ENCODE measurements at places on chromosomes 12 and 14. TPM values are rescaled to one million over a fixed set of nuclear protein-coding genes. Genes with fewer than 3 reads are reported as not detected.

SYCP3 gene
- 0.65 TPM for total RNA-seq

KRT6A gene
- total RNA-seq: not detected

CD4 gene
- 20.1 TPM for total RNA-seq

NOS1 gene
- total RNA-seq: 0.19 TPM

KCNK10 gene
- total RNA-seq: not detected

CEP290 gene
- 16.2 TPM for total RNA-seq

PZP gene
- total RNA-seq: 0.29 TPM

C12orf54 gene
- total RNA-seq: 0.65 TPM

NGB gene
- not detected for total RNA-seq

ARHGEF40 gene
- 40.5 TPM for total RNA-seq

FOXM1 gene
- total RNA-seq: 0.84 TPM

RHEBL1 gene
- total RNA-seq: 1.1 TPM

SLC25A21 gene
- total RNA-seq: 0.65 TPM

ATG2B gene
- total RNA-seq: 36.7 TPM

GRIP1 gene
- total RNA-seq: 0.88 TPM

All from aorta (tissue), 5 donors.